ENCODE measurements at places on chromosomes 16 and 17. TPM values are rescaled to one million over a fixed set of nuclear protein-coding genes. Genes with fewer than 3 reads are reported as not detected.
A peak's percentile ranks its signal among the peaks of the same experiment; 100 is the strongest.

DNA sequence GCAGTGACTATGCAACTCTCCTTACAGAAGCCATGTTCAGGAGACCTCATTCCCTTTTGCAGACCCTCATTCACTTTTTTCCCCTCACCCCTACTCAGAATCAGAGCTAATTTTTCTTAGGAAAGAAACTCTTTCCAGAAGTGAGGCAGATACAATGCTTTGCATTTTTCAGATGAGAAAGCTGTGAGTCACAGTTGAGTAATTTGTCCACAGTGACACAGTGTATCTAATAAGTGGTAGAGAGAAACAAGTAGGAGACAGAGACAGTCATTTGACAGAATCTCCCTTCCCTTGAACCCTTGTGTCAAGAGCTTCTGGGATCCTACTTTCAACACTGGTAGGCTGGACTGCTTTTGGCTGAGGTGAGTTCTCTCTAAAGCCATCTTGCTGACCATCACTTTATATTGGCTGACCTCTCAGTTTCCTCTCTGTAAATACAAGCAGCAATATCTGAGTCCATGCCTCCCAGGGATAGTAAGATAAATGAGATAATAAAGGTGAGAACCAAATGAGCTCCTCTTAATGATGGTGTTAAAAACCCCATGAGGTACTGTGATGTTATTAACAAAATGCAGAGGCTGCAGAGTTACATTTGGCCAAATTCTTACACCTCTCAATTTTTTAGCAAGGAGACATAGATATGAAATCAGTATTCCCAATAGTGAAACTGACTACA lies 130.8 kb downstream of the CA10 start:
- no peak for DNase-seq

GRCh38 chr17:56987283-56987834 lies 9.4 kb downstream of the SCPEP1 start:
- DNase-seq = no peak

GRCh38 chr17:6072611-6073010 lies 2.4 kb downstream of the WSCD1 start:
- no peak for DNase-seq

DNA sequence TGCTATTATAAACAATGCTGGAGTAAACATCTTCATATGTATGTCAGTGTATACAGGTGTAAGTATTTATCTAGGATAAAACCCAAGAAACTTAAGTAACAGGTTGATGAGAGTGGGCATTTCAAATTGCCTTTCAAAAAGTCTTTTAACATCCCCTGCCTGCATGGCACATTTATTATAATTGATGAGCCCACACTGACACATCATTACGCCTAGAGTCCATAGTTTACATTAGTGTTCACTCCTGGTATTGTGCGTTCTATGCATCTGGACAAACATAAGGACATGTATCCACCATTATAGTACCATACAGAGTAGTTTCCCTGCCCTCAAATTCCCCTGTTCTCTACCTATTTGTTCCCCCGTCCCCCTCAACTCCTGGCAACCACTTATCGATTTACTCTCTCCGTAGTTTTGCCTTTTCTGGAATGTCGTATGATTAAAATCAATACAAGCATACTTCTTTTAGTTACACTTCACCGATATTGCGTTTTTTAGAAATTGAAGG lies 53.7 kb downstream of the NACA2 start:
- no peak for DNase-seq

CCDC78 gene
- 4.8 TPM for total RNA-seq

PRSS8 gene
- not detected for total RNA-seq

P2RX5 gene
- total RNA-seq = 295 TPM

PARD6A gene
- 5.9 TPM for total RNA-seq

DNA sequence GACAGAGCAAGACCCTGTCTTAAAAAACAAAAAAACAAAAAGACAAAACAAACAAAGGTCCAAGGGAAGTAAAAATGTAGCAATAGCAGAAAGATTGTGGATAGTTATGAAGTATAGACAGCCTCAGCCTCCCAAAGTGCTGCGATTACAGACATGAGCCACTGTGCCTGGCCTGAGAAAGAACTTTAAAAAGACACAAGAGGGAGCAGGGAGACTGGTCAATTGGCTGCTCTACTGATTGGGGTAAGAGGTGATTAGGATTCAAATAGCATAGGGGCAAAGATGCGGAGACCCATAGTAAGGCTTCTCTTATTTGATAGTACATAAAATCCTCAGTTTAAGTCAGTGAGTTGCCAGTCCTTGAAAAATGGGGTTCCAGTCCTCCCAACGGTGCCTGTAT lies 518.2 kb upstream of the GOT2 start:
- no peak for DNase-seq

GRCh38 chr16:22782314-22782713 lies 31.6 kb upstream of the HS3ST2 start:
- no peak for DNase-seq

DNA sequence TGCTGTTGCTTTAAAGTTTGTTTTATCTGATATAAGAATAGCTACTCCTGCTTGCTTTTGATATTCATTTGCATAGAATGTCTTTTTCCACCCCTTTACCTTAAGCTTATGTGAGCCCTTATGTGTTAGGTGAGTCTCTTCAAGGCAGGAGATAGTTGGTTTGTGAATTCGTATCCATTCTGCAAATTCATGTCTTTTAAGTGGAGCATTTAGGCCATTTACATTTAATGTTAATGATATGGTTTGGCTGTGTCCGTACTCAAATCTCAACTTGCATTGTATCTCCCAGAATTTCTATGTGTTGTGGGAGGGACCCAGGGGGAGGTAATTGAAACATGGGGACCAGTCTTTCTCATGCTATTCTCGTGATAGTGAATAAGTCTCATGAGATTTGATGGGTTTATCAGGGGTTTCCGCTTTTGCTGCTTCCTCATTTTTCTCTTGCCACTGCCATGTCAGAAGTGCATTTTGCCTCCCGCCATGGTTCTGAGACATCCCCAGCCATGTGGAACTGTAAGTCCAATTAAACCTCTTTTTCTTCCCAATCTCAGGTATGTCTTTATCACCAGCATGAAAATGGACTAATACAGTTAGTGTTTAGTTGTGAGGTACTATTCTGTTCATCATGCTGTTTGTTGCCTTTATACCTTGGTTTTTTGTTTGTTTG lies 27.2 kb downstream of the ATF7IP2 start:
- DNase-seq = no peak

RAB26 gene
- 0.61 TPM for total RNA-seq

TOP2A gene
- 5.3 TPM for total RNA-seq

- DNase-seq = peak; percentile 41
These were observed 857 bp upstream of the STAT5A start for GRCh38 chr17:42287305-42287976.

- no peak for DNase-seq
These were observed 42.3 kb upstream of the BCAR1 start for GRCh38 chr16:75293772-75294171.

- DNase-seq = no peak
These were observed 36.4 kb upstream of the TMEM97 start for GRCh38 chr17:28282596-28282995.

DNA sequence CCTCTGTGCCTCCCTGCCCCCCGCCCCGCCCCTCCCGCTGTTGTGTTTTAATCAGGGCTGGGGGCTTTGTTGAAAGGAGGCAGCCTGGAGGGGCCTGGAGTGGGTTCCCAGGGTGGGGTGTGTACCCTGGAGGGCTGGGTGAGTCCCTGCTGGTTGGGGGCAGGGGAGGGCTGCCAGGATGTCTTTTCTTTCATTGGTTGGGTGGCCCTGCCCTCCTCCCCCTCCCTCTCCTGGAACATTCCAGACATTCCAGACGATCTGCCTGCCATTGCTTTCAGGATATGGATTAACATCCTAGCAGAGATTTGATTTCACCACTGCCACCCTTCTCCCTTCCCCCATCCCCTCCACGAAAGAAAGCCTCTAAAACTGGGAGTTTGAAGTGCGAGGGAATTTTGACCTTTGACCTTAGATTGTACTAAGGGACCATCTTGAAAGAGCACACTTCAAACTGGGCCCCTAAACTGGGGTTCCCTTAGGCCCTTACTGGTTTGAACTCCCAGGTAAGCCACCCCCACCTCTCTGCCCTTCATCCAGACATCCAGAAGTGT lies 25.3 kb downstream of the IGF2BP1 start:
- no peak for DNase-seq

DNA sequence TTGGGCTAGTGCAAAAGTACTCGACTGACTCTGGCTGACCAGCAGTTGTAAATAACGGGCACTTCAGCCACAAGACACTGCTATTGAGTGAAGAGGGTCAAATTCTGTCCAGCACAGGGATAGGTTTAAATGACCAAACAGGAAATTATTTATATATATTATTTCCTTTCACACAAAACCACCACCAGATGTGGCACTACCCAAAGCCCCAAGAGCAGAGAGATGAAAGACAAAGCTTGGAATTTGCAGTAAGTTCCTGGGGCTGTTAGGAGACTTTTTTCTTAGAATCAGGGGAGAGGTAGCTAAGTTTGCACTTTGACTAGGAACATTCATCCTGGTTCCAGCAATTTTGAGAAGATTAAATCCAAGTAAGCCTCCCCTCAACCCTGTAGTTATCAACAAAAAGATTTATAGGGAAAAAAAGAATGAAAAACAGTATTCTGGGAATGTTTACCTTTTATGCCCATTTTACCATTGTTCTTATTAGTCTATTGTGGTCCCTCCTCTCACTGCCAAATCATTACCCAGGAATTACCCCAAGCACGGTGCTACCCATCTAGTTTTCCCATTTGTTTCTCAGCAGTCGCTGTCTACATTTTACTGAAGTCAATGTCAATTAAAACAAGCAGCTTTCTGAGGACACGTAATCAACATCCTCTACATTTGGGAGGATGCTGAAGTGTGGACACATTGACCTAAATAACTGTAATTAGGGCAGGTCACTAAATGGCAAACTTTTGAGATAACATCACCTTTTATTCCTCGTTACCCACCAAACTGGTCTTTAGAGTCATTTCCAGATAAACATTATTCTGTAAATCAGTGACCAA lies 43.5 kb downstream of the GRB7 start:
- DNase-seq = no peak

- no peak for DNase-seq
These were observed 33.0 kb downstream of the TEX2 start for GRCh38 chr17:64229815-64230728.

DNA sequence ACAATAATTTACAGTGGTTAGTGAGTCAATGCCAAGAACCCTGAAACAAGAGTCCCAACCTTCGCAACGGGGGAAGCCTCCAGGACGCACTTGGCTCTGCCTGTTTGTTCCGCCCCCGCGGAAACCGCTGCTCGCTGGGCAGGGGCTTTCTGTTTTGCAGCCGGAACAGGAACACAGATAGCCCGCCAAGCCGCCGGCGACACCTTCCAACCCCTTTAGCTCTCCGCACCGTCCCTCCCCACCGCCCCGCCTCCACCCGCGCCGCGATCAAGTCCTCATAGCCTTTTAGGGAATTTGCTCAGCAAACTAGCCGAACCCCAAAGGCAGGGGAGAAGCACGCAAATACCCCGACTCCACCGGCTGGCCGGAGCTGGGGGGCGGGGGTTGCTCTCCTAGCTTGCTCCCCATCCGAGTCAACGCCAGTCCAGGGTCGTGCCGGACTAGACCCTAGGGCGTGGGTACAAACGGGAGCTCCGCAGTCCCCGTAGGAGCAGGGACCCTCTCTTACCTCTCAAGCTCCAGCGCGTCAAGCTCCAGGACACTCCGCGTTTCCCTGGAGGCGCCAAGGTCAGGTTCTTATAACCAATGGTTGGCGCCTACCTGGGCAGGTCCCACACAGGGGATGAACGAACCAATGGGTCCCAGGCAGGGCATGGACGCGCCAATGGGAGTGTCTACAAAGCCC lies at the start of gene SLFN13:
Gene SLFN13, minus strand, starts transcription at position 553 of the 685 bp plus-strand sequence. CDS start 3,086 bp downstream, outside the sequence.
- DNase-seq = peak; percentile 69
